Forelimb muscle (tissue), 1 donor: ENCODE measurements at places on chromosomes 7 and 10. TPM values are rescaled to one million over a fixed set of nuclear protein-coding genes. Genes with fewer than 3 reads are reported as not detected.

DNA sequence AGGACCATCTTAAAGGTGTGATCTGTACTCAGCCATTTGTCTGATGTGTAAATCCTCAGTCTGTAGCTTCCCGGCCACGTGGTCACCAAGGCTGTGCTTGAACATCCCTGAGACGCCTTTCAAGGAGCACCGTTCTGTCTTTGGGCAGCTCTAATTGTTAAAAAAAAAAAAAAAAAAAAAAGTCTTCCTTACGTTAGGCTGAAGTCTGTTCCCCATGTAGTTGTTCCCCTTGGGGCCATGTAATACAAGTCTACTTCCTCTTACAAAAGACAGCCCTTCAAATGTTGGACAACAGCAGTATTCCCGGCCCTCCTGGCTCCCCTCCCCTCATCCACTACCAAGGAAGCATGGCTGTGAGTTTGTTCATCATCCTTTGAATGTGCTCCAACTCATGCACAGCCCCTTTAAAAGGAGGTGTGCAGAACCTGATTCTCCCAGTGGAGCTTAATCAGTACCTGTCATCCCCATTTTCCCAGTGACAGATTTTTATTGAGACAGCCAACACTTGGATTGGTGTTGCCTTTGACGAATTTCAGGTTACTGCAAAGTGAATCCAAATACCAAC, 392.2 kb upstream of the GALNT17 start:
- no peak for DNase-seq

GRCh38 chr10:71138166-71138830, 74.1 kb upstream of the UNC5B start:
- DNase-seq = no peak

DNA sequence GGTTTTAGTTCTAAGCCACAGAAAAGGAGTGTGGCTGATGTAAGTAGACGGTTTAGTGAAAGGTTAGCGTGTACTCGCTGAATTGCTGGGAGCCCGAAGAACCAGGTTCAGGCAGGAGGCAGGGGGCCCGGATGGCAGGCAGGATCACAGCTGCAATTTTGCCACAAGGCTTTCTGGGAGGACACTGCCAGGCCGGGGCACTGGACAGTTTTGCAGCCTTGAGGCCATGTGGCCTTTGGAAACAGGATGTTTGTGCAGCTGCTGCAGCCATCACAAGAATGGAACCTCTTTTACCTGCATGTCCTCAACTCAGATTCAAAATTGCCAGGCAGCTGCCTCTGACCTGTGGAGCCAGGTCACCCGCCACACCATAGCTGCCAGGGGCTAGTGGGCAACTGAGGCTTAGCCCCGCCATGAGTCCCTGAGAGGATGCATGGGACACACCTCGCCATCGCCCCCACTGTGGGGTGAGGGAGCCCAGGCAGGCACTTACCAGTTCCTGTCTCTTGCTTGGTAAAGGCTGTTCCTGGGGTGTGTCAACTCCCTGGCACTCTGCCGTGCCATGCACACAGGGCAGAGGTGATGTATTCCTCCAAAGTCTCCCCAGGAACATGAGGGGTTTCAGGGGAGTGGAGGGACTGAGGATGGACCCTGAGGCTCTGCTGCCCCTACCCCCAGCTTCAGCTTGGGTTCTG, 188.6 kb downstream of the RPS24 start:
- DNase-seq = no peak

The TAS2R3 gene
- polyA plus RNA-seq = 0.38 TPM

DNA sequence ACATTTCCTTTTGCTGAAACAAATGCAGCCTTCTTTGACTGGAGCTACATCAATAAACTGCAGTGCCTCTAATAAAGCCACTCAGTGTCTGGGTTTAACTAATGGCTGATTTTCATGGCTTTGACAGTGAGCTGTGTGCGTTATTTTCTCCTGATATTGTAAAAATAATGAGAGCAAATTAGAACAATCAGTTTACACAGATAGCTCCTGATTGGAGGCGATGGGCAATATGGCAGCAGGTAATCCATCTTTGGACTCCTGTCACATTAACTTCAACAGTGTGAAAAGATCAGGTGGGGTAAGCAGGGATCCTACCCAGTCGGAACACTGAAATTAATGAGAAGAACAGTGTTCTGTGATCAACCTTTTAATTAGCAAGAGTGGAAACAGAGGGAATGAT, 100.7 kb downstream of the POLL start:
- DNase-seq = no peak

The INTS15 gene
- 23.5 TPM for polyA plus RNA-seq

GRCh38 chr7:156640257-156640948, at the start of gene RNF32:
TSS of gene RNF32 (plus strand) at chr7:156640774. CDS start at chr7:156643878, 3,104 bp downstream.
- peak; percentile 26 for DNase-seq

- no peak for DNase-seq
These were observed 123.9 kb downstream of the ADAM12 start for GRCh38 chr10:126264102-126265018.

DNA sequence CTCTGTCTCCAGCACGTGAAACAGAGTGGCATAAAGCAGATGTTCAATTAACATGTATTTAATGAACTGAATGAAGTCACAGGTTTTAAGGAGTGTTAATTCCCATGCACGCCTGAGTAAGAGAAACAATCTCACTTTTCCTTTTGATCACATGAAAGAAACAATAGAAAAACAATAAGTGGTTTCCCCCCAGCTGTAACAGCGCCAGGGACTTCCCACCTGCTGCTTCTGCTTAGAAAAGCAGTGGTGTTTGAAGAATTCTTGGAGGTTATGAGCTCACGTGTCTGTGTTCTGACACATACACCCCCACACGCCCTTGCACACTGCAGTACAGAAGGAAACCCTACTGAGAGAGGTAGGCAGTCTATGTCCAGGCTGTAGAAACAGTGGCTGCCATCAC, 51.3 kb upstream of the FRMD4A start:
- no peak for DNase-seq

The SFXN2 gene
- polyA plus RNA-seq = 6.3 TPM

DNA sequence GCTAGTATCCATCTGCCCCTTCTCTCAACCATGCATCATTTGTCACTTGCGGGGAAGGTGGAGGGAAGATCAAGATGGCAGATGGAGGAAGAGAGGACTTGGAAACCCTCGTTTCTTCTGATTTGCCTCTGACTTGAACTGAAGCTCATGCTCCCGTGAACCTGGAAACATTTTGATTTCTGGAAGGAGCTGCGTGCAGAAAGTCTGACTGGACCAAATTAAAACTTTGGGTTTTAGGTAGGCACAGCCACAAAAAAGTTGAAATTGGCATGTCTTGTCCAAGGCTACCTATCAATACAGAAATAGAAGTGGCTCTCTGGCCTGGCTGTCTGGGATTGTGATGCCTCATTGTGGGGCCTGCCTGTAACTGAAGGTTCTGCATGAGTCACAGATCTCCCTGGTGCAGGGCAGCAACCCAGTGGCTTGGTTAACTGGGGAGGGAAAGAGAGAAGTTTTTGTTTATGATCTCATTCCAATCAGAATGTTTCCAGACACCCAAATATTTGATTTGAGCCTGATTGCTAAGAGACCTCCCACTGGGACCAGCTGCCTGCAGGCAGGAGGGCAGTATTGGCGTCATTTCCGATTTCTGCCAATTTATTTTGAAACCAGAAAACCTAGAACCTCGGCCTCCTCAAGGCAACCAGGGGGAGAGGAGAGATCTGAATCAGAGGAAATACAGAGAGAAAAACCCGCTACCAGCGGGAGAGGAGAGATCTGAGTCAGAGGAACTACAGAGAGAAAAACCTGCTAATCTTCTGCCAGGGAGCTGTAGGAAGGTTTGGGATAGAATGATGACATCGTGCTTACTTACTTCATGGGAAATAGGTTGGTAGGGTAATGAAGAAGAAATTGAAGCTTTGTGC, 363.6 kb downstream of the ANKRD30A start:
- DNase-seq = no peak

The KIF11 gene
- polyA plus RNA-seq = 11.8 TPM

GRCh38 chr7:98185101-98185500, 26.1 kb upstream of the BHLHA15 start:
- DNase-seq = no peak

DNA sequence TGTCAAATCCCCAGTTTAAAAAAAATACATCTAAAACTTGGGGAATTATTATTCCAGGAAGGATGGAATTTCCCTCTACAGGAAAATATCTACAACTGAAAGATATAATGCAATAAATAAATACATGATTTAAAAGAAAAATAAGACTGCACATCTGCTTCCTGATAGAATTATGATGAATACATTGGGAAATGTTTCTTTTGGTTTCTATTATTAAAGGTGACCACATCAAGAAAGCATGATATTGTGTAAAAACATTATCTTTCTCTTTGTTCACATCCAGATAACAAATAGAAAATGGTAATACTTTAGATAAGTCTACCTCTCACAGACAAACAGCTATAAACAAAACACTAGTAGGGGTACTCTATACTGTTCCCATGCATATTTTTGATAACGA, 19.2 kb downstream of the SEMA3D start:
- no peak for DNase-seq
